ENCODE measurements at places on chromosomes 13 and 19.

DNA sequence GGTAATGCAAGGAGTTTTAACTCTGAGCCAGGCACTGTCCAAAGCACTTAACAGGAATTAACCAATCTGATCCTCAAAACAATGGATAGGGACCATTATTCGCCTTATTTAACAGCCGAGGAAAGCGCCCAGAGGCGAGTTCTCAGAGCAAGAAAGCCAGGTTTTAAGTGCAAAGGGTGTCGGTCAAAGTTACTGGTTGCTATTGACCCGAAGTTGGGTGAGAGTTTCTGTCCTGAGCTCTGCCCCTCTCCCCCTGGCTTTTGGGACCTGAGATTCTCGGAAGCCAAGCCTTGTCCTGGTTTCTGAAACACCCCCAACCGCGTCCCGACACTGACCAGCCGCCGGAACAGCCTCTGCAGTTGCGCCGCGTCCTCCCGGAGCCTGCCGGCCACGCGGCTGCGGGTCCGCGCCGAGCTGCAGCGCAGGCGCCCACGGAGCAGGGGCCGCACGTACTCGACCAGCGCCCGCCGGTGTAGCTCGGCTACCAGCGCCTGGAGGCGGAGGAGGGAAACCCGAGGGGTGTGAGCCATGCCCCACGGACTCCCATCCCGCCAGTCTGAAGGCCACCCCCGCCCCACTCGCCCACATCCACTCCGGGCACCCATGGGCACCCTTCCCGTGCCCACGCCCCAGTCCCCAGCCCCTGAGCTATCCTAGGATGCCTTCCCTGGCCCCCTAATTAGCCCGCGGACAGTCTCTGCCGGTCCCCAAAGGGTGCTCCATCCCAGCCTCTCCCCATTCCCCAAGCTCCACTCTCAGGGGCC is 27.8 kb downstream of the EXOC3L2 start:
- no peak for DNase-seq

DNA sequence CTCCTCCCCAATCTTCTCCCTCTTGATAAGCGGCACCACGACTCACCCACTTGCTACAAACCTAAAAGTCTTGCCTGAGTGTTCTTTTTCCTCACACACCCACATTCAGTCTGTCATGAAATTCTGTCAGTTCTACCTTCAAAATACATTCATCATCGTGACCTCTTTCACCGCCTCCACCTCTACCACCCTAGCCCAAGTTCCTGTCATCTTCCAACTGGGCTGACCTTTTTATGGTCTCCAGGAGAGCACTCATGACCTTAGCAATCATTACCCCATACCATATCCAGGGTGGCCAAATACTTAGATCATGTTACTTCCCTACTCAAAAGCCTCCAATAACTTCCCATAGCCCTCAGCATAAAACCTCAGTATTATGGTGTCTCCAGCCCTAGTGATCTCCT is 110.4 kb upstream of the TSC22D1 start:
- no peak for DNase-seq

DNA sequence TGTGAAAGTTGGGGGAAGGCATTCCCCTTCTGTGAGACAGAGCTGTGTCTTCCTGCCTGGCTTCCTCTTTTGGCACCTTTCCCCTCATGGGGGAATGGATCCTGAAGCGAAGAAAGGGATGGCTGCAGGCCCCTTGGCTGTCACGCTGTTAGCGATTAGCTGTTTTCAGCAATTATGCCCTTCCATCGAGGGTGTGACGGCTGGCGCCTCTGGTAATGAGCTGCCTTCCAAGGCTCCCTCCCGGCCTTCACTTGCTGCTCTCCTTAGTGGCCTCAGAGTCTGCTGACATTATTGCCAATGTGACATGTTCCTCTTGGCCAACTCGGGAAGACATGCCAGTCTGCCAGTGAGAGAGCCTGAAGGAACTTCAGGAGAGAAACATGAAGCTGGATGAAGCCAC is 162.1 kb downstream of the ZIC5 start:
- no peak for DNase-seq

GRCh38 chr13:30796132-30796572 is 60.8 kb downstream of the ALOX5AP start:
- no peak for DNase-seq

DNA sequence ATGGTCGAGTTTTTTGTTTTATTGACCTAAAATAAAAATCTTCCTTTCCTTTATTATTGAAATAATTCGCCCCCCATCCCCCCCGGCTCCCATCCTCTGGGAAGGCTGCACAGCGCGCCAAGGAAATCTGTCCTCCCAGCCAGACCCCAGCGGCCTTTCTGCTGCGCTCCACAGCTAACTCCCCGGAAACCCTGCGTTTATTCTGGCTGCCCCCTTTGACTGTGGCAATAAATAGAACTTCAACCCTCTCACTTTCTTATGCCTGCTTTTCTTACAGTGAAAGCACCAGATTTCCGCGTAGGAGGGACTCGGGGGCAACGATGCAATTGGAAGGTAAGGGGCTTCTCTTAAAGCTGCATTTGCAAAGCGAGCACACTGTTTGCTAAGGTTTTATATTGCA is 9.7 kb upstream of the C19orf12 start:
- no peak for DNase-seq

DNA sequence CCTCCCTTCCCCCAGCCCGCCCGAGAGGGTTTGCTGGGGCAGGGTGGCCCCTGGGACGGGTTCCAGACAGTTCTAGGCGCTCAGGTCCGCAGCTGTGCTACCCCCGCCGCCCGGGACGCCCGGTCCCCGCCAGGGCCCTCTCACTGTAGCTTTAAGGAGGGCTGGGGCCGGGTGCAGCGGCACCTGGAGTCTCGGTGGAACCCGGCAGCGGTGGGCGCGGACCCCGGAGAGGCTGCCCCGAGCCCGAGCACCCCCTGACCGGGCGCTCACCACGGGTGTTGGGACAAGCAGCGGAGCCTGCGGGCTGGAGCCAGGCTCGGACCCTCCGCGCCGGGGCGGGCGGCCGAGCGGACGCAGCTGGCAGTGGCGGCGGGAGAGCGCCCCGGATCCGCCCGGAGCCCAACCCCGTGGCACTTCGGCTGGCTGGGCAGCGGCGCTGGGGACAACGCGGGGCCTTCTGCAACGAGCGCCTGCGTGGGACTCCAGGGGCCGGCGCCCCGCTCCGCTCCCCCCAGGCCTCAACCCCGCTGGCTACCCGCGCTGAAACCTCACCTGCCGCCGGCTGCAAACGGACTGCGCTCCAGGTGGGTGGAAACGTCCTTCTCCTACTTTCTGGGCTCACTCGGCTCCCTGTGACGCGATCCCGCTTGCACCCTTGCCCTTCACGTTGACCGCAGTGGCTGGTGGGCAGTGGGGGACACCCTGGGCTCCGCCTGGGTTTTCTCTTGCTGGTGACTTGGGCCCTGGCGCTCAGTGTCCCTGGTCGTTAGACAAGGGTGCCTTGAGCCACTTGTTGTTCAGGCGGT is 81.1 kb downstream of the ZNF429 start:
- no peak for DNase-seq

DNA sequence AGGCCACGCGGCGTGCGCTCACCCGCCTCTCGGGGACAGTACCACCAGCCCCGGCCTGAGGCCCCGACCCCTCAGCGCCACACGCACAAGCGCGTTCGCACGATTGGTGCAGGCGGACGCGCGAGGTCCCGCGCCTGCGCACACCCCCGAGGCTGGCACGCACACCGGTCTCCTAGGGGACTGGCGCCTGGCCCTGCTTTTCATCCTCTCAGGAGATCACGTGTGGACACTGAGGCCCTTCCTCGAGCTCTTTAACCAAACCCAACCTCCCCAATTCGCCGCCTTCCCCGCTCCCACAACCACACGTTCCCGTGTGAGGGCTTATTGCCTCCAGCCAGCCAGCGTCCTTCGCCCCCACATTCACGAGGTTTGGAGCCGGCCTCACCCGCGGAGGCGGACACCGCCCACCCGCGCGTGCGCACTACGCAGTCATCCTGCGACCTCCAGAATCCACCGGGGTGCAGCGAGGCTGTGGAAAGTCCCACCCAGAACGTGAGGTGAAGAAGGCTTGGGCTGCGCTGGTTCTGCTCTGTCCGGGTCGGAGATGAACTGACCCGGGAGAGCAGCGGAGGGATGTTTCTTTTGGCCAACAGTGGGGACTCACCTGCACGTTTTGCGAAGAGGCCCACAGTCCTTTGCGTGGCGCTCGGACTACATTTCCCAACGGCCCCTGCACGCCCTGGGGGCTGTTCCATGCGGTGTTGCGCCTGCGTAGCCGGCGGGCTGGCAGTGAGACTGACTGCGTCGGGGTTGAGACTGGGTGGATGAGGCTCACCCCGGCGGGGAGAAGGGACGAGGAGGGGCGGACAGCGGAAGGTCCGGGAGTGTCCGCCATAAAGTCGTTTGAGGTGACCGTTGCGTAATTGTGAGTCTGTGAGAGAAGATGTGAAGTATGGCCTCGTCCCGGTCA is 539 bp upstream of the ZNF667 start:
- DNase-seq = no peak

DNA sequence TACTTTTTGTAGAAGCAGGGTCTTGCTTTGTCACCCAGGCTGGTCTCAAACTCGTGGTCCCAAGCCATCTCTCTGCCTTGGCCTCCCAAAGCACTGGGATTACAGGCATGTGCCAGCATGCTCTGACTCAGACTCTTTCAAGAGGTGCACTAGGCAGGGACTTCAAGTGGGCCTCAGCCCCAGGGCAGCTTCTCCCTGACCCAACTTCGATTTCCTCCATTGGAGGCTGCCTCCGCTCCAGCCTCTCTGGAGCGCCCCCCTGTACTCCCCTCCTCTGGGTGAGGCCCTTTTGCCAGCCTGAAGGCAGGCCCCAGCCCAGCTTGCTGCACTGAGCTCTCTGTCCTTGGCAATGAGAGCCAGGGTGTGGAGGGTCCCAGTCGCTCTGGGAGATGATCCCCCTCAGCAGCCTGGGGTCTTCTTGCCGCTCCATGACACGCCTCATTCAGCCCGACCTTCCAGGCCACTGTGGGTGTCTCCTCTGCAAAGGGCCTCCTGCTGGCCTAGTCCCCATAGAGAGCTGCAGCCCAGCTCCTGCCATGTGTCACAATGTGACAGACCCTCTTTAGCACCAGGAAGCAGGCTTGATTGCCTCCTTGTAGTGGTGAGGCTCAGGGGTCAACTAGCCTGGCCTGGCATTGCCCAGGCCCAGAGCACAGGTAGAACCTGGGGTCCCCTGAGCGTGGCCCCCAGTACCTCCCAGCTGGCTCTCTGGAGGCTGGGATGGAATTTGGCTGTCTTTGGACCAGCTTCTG is 16.4 kb downstream of the CARM1 start:
- no peak for DNase-seq

DNA sequence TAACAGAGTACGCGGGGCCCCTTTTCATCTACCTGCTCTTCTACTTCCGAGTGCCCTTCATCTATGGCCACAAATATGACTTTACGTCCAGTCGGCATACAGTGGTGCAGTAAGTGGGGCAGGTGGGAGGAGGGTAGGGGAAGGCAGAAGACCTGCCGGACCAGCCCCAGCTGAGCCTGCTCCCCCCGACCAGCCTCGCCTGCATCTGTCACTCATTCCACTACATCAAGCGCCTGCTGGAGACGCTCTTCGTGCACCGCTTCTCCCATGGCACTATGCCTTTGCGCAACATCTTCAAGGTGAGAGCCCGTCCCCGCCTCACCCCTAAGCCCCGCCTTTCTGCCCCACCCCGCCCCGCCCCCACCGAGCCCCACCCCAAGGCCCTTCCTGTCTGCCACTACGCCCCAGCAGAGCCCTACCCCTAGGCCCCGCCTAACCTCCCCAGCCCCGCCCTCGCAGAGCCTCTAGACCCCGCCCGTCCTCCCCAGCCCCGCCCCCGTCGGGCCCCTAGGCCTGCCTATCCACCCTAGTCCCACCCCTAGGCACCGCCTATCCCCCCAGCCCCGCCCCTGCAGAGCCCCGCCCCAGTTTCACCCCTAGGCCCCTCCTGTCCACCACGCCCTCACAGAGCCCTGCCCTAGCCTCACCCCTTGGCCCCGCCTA is 7.7 kb downstream of the NDUFB7 start:
- DNase-seq = no peak

DNA sequence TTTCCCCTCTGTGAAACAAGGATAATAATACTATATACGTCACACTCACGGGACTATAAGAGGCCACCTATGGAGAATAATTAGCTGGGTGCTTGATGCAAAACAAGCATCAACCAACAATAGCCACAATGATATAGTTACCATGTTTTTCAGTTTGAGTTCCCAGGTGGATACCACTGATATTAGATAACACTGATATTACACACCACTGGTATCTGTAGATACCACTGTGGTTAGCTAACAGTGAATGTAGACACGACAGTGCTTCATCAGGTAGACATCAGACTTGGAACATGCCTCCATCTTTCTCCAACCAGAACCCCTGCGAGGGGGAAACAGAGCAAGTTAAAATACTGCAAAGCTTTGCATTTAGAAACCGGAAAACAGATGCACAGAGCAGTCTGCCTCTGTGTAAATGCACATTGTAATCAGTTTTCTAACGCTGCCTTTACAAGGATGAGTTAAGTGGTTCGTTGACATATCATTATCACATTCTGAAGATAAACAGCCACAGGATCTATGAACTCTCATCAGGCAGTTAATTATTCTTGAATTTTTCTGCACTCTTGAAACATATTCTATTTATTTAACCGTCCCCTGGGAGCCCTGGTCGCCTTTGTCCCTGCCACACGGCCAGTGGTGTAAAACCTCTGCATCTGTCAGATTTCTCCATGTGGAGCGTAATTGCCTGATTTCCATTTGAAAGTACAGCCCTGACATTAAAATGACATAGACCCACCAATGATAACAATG is 80.7 kb downstream of the RNASEH2B start:
- DNase-seq = no peak

DNA sequence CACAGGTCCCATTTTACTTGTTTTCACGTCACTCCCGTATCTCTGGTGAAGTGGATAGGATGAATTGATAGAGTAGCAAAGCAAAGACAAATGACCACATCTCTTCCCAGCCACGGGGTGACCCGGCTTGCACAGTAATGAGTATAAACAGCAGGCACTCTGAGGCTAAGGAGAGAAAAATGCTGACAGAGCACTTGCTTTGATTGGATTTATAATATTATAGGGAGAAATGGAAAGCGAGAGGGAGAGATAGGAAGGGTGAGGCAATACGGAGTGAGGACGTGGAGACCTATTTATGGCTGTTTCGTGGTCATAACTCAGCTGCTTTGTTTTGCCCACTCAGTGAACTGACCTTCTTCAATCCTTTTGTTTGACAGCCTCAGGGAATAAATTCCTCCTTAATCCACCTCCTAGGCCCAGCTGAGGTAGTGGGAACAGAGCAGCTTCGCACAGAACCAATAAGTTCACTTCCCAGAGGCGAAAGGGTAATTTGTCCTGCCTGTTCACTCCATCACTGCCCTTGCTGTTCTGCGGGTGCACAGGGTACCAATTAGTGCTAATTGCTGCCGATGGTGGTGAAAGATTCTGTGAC is 68.6 kb downstream of the ERCC5 start:
- no peak for DNase-seq

DNA sequence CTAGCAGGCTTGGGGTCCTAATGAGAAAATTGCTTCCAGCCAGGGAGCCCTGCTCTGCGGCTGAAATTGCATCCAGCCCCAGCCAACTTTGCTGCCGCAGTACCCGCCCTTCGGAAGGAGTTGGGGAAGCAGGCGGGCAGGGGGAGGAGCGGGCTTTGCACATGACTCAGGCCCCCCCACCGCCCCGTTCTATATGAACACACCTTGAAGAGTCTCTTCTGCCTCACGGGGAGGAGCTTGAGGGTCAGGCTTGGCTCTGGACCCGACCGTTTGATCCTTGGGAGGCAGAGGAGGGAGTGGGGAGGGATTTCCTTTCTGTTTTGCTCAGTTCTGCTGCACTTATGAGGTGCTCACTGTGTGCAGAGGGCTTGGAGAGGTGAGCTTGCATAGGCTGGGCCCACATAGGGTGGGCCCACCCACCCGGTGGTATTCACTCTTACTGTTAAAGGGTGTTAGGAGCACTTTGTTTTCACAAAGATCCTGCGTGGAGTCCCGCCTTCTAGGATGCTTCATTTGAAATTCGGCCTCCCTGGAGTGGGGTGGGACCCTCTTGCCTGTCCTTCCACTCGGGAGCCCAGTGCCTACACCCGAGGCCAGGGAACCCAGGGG is 46.5 kb downstream of the LYL1 start:
- no peak for DNase-seq
